ENCODE measurements at places on chromosomes 4 and X.

- peak; percentile 61 for DNase-seq
- peaks cover 44% of the 10 kb centered on the region for H3K4me1 ChIP-seq
These were observed 8.1 kb downstream of the MBNL3 start for GRCh38 chrX:132480581-132481203.

GRCh38 chrX:122869171-122869570 lies 314.9 kb upstream of the GRIA3 start:
- H3K4me1 ChIP-seq, result no peaks in the 10 kb centered on the region
- no peaks in the 10 kb centered on the region for H3K27me3 ChIP-seq
- no peak overlapping the region for H3K27ac ChIP-seq
- DNase-seq, result no peak

GRCh38 chr4:110637408-110638088 lies 14.7 kb upstream of the PITX2 start:
- DNase-seq, result no peak
- H3K4me3 ChIP-seq, result no peak overlapping the region
- H3K36me3 ChIP-seq, result peaks cover 14% of the 10 kb centered on the region
- peaks cover 84% of the 10 kb centered on the region for H3K27me3 ChIP-seq
- peak overlapping the region; percentile 18 for H3K27ac ChIP-seq
- peaks cover 7% of the 10 kb centered on the region for H3K4me1 ChIP-seq

GRCh38 chr4:150355858-150356455 lies 226.0 kb upstream of the MAB21L2 start:
- H3K27me3 ChIP-seq, result no peaks in the 10 kb centered on the region
- no peak overlapping the region for H3K27ac ChIP-seq
- DNase-seq, result no peak
- H3K4me3 ChIP-seq, result no peak overlapping the region

DNA sequence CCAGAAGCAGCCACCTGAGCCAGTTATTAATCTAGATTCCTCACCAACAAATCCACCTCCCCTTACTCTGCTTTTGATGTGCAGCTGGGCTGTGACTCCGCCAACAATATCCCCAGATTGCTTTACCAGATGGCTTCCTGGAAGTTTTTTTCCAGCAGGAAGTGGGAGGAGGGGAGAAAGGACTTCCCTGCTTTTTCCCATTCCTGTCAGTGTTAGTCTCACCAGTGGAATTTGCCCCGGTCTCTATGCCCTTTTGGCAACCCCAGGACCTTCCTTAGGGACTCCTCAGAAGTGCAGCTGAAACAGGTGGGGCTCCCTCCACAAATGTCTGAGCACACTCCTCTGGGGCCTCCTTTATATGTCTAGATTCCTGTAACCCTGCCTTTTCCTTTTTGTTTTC lies 465.2 kb upstream of the IGFBP7 start:
- H3K4me3 ChIP-seq, result no peak overlapping the region
- H3K4me1 ChIP-seq, result no peaks in the 10 kb centered on the region
- H3K36me3 ChIP-seq, result no peaks in the 10 kb centered on the region
- no peak for DNase-seq
- H3K27me3 ChIP-seq, result no peaks in the 10 kb centered on the region

GRCh38 chr4:140156529-140157171 lies 2.7 kb upstream of the MAML3 start:
- peak overlapping the region; percentile 27 for H3K4me3 ChIP-seq
- peak overlapping the region; percentile 71 for H3K27ac ChIP-seq
- DNase-seq, result peak; percentile 75
- peaks cover 6% of the 10 kb centered on the region for H3K27me3 ChIP-seq
- H3K36me3 ChIP-seq, result no peaks in the 10 kb centered on the region
- peaks cover 29% of the 10 kb centered on the region for H3K4me1 ChIP-seq

- H3K36me3 ChIP-seq, result no peaks in the 10 kb centered on the region
- peak overlapping the region; percentile 31 for H3K27ac ChIP-seq
- no peak overlapping the region for H3K4me3 ChIP-seq
- H3K4me1 ChIP-seq, result peaks cover 74% of the 10 kb centered on the region
- H3K27me3 ChIP-seq, result no peaks in the 10 kb centered on the region
- peak; percentile 28 for DNase-seq
These were observed 11.1 kb upstream of the FAM9C start for GRCh38 chrX:13055486-13055885.

GRCh38 chr4:137359691-137360315 lies 172.5 kb downstream of the PCDH18 start:
- no peaks in the 10 kb centered on the region for H3K36me3 ChIP-seq
- H3K4me1 ChIP-seq, result no peaks in the 10 kb centered on the region
- DNase-seq, result no peak
- no peaks in the 10 kb centered on the region for H3K27me3 ChIP-seq

DNA sequence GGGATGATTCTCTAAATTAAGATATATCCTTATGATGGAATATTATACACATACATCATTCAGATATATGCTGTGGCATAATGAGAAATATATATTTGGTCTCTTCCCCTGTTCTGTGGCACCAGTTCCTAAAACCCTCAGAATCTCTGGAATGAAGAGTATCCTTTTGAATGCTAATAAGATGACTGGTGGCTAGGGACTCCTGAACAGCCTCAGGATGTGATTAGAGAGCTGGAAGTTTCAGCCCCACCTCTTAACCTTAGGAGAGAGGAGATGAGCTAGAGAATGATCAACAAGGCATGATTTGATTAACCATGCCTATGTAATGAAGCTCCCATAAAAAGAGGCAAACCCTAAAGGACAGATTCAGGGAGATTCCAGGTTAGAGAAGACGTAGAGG lies 632.0 kb downstream of the IQCM start:
- no peaks in the 10 kb centered on the region for H3K4me1 ChIP-seq
- peaks cover 2% of the 10 kb centered on the region for H3K27me3 ChIP-seq
- no peak overlapping the region for H3K27ac ChIP-seq

DNA sequence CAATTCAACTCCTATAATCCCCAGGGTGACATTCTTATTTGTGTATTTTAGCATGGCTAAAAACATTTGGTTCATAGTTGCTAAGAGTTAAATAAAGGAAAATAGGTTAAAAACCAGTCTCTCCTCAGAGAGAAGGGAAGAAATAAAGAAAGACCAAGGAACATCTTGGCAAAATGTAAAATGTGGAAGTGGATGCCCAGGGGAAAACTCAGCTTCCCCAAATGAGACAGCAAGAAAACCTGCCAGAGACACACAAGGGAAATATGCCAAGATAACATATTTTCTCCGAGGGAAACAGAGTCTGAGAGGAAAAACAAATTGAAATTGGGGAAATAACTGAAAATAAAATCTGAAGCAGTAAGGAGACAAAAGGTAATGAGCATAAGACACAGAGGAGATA lies 1569.3 kb downstream of the PCDH18 start:
- H3K36me3 ChIP-seq, result no peaks in the 10 kb centered on the region
- no peaks in the 10 kb centered on the region for H3K27me3 ChIP-seq
- no peak for DNase-seq
- no peak overlapping the region for H3K27ac ChIP-seq

DNA sequence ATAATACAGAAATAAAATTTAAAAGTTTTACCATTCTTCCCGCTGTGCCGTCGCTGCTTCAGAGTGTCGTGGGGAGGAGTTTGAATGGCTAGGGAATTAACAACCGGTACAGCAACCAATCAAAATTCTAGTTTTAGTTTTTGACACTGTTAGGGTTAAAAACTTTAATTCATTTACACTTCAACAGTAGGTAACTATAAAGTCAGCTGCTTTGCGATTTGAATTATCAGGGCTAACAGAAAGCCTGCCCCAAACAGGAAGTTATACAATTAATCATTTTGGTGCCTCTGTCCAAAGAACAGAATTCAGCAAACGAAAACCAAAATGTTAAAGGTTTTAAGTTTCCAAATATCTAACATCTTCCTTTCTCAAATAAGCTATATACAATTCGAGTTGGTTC lies 2.3 kb downstream of the HNRNPD start:
- peaks cover 61% of the 10 kb centered on the region for H3K36me3 ChIP-seq
- no peaks in the 10 kb centered on the region for H3K27me3 ChIP-seq
- H3K27ac ChIP-seq, result peak overlapping the region; percentile 95

DNA sequence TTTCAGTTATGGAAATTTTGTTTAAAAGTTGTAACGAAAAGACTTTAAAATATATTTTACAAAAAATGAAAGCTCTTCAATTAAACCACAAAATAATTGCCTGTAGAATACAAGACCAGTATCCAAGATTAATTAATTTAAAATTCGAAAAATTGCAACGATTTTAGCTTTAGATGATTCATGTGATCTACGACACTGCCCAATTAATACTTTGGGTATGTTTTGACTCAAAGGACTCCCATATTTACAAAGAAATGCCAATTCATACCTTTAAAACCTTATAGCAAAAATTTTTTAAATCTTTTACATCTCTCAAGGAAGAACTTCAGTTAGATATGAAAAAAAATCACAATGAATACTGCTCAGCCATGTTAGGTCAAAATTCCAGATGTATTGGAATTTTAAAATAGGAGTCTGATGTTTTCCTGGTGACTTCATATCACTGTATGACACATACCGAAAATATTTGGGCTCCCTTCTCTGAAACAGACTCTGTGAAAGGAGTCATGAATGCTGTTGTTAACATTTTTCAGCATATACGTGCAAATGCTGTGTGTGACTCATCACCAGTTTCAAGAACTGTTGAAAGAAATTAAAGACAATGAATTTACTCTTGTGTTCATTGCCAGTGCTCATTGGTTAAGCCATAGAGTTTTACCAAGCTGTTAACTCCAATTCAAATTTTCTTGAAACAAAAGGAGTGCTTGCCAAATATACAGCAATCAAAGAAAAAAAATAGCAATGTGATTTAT lies 13.8 kb upstream of the SMS start:
- H3K4me3 ChIP-seq, result no peak overlapping the region
- no peaks in the 10 kb centered on the region for H3K36me3 ChIP-seq
- H3K4me1 ChIP-seq, result peaks cover 26% of the 10 kb centered on the region
- H3K27ac ChIP-seq, result peak overlapping the region; percentile 68
- DNase-seq, result peak; percentile 26

GRCh38 chrX:51148848-51149247 lies 183.8 kb upstream of the NUDT10 start:
- H3K4me3 ChIP-seq, result no peak overlapping the region
- H3K27me3 ChIP-seq, result peaks cover 7% of the 10 kb centered on the region
- no peaks in the 10 kb centered on the region for H3K36me3 ChIP-seq
- DNase-seq, result peak; percentile 5

GRCh38 chrX:68846536-68846935 lies 17.7 kb downstream of the EFNB1 start:
- H3K4me3 ChIP-seq, result no peak overlapping the region
- no peak overlapping the region for H3K27ac ChIP-seq
- H3K4me1 ChIP-seq, result no peaks in the 10 kb centered on the region
- no peaks in the 10 kb centered on the region for H3K36me3 ChIP-seq

- no peak for DNase-seq
- H3K27ac ChIP-seq, result no peak overlapping the region
- no peak overlapping the region for H3K4me3 ChIP-seq
- H3K36me3 ChIP-seq, result no peaks in the 10 kb centered on the region
- H3K4me1 ChIP-seq, result no peaks in the 10 kb centered on the region
These were observed 6.2 kb upstream of the MAN2B2 start for GRCh38 chr4:6568689-6569332.

- no peak for DNase-seq
- H3K27ac ChIP-seq, result no peak overlapping the region
- H3K27me3 ChIP-seq, result peaks cover 2% of the 10 kb centered on the region
- no peak overlapping the region for H3K4me3 ChIP-seq
These were observed 3.2 kb upstream of the KLHL34 start for GRCh38 chrX:21661316-21661715.

DNA sequence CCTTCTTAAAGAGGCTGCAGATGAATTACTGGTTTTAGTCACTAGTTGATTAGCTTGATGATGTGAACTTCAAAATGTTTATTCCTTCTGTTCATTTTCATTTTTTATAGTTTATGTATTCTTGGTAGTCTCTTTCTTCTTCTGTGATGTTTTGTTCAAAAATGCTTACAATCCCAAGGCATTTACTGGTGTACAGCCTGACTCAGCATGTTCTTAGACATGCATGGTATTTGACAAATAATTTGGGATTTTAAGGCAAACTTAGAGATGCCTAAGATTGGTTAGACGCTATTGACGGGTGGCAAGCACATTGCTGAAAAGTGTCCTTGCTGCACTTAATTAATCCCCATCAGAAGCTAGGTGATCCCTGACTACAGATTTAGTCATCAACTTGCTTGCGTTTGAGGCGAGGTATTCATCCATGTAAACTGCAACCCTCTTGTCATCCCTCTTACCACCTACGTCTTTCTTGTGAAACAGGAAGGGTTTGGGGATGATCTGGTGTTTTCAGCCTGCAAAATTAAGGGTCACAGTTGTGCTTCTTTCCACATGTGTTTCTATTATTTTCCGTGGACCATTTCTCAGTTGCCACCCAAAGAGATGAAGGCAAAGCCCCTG lies 331.8 kb downstream of the DKK2 start:
- no peak for DNase-seq
- H3K27ac ChIP-seq, result no peak overlapping the region
- H3K4me1 ChIP-seq, result no peaks in the 10 kb centered on the region
- no peaks in the 10 kb centered on the region for H3K27me3 ChIP-seq
- H3K36me3 ChIP-seq, result no peaks in the 10 kb centered on the region

- no peak overlapping the region for H3K27ac ChIP-seq
- H3K36me3 ChIP-seq, result no peaks in the 10 kb centered on the region
- no peak for DNase-seq
- H3K27me3 ChIP-seq, result no peaks in the 10 kb centered on the region
- H3K4me1 ChIP-seq, result no peaks in the 10 kb centered on the region
- H3K4me3 ChIP-seq, result no peak overlapping the region
These were observed 240.4 kb upstream of the VEGFC start for GRCh38 chr4:177033135-177033534.

DNA sequence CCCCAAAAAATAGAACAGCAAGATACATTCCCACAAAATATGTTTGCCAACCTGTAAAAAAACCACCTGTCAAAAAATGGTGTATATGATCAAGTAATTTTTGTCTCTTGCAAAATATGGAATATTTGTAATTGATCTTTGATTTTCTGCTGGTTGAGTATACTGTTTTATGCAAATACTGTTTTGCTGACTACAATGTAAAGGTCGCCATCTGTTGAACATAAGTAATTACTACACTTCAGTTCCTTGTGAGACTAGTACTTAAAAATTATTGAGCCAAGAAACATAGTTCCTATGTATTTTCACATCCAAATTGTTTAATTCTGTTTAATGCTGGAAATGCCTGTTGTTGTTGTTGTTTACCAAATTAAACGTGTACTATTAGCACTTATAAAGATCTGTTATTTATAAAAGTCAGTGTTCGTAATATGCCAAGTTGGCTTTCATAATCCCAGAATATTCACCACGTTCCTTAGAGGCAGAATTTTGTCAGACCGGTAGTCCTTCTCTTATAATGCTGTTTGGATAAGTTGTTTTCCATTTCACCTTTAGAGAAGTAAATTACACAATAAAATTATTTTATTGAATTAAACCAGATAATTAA lies 144.2 kb downstream of the PDLIM5 start:
- H3K4me3 ChIP-seq, result no peak overlapping the region
- DNase-seq, result no peak
- peaks cover 3% of the 10 kb centered on the region for H3K36me3 ChIP-seq
- H3K27me3 ChIP-seq, result no peaks in the 10 kb centered on the region

- no peak overlapping the region for H3K4me3 ChIP-seq
- DNase-seq, result no peak
- no peak overlapping the region for H3K27ac ChIP-seq
- H3K27me3 ChIP-seq, result no peaks in the 10 kb centered on the region
These were observed 461.7 kb downstream of the PCDH18 start for GRCh38 chr4:137070614-137071013.

Measured in activated naive CD4-positive, alpha-beta T cell treated with anti-CD3 and anti-CD28 coated beads for 36 hours (primary cell).